ENCODE measurements at places on chromosomes 2 and 18.

DNA sequence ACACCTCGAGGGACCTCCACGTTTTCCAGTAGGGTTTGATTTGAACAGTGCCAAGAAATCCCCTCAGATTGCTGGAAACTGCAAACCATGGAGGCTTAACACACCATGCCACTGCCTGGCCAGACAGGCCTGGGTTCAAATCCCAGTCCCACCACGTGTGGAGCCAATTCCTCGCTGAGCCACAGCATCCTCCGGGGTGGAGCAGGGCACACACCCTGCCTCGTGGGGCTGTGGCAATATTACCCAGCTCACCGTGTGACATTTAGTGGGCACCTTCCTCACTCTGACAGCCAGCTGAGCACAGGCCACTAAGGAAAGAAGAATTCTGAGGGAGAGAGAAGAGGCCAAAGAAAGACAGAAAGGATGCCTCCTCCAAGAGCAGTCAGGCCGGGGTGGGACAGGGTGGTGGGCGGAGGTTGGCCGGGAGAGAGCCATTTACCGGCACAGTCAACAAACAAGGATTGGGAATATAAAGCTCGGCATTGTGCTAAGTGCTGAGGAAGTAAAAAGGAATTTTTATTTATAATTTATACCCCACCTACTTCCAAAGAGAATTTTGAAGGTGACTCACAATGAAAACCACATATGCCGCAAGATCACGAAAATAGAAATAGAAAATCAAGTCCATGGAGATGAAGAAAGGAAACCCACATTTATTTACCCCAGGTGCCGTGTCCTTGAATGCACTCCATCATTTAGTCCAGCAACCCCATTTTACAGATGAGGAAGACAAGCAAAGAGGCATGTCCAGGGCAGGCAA lies 111.5 kb downstream of the MCFD2 start:
- no peak for DNase-seq

DNA sequence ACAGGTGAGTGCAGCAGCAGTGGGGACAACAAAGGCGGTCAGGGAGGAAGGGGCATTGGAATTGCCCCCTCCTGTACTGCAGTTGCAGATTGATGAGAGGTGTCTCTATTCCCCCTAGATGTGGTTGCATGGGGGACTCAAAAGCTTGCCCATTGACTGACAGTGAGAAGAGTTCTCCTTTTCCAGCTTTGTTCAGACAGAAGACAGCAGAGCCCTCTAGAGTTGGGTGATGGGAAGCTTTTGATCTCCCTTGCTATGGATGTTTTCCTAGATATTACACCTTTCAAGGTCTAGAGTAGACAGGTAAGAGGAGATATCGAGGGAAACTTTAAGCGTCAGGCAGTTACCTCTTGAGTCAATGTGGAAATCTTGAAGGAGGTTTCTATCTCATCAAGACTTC lies 2.9 kb downstream of the PROKR1 start:
- no peak for DNase-seq

DNA sequence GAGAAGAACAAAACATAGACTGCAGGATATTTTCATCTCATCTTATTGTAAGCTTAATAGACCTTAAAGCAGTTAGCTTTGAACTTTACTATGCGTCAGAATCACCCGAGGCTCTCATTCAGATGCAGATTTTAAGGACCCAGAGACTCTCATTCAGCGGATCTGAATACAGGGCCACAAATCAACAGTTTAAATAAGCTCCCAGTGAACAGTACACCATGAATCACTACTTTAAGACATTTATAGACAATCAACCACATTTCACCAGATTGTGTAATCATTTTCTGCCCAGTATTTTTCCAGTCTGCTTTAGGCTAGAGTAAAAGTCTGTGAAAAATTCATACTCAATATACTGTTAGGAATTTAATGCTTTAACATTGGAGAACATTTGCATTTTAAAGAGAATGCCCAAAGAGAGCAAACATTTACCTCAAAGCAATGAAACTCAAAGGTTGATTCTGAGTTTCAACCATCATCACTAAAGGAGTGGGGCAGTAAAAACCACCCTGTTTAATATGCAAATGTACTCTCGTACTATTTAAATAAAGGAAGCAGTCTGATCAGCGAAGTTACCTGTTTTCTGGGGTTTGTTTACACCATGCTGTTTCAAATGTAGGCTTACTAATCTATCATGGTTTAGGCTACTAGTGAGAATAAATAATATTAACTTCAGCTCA lies 11.0 kb upstream of the ALPK2 start:
- no peak for DNase-seq

GRCh38 chr18:44733754-44734465 lies 53.2 kb downstream of the SETBP1 start:
- no peak for DNase-seq

GRCh38 chr2:191976436-191976835 lies 129.5 kb upstream of the CAVIN2 start:
- no peak for DNase-seq

DNA sequence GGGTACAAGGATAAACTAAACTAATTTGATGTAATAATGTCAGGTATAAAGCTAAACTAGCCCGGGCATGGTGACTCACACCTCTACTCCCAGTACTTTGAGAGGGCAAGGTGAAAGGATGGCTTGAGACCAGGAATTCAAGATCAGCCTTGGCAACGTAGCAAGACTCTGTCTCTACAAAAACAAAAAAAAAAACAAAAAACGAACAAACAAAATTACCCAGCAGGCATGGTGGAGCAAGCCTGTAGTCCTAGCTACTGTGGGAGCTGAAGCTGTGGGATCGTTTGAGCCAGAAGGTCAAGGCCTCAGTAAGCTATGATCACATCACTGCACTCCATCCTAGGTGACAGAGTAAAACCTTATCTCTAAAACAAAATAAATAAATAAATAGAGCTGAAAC lies 131.8 kb upstream of the KYNU start:
- DNase-seq = no peak

DNA sequence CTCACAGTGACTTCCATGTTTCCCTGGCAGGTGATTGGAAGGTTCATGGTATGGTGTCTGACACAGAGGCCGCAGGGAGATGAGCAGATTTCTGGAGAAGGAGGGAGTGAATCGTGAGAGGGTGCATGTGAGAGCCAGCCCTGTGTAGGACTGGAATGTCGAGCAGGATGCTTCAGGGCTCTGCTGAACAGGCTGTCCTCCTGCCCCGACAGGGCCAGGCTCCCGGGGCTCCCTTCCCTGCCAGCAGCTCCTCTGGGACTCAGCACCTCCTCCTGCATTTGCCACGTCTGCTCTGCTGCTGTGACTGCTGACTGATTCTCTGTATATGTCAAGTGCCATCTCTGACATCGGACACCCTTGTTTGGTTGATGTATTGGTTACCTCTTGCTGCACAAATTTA lies 38.5 kb upstream of the INHBB start:
- no peak for DNase-seq

- no peak for DNase-seq
Observed at GRCh38 chr2:231127936-231128335, 3.1 kb upstream of the HTR2B start.

DNA sequence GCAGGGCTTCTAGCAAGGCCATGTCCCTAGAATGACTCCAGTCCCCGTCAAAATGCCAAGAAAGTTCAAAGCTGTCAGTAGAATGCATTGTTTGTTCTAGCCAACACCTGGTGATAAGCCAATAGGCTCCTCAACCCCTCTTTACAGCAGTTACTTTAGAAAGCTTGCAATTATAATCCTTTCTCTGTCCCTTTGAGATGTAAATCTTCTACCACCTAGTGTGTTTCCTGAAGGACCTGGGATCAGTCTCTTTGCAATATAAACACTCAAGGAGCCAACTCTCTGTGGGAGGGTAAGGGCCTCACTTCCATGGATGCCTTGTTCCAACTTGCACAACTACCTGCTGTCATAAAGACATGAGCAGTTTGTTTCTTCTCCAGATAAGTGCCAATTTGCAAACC lies 301.8 kb downstream of the NBAS start:
- no peak for DNase-seq

GRCh38 chr2:74764429-74765272 lies 69.3 kb upstream of the HK2 start:
- DNase-seq = no peak

- DNase-seq = no peak
Observed at GRCh38 chr2:101725515-101726192, 28.1 kb downstream of the MAP4K4 start.

GRCh38 chr18:43414006-43414405 lies 136.7 kb upstream of the SYT4 start:
- no peak for DNase-seq

DNA sequence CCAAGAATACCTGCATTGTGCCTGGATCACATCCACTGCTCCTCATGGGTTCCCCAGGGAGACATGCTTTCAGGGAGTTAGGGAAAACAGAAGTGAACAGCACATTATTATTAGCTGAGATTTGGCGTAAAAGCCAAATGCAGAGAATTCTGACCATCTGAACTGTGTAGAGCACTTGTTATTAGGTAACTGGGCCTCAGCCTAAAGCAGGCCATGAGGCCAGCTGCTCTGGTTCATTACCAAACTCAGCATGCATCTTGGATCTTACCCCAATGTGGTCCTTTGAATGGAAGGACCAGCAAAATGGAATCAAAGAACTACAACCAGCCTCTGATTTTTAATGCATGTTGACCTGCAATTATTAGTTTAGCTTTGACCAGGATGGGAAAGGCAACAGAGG lies 322.3 kb downstream of the KCNS3 start:
- DNase-seq = no peak

GRCh38 chr2:182446087-182446486 lies 19.3 kb upstream of the PDE1A start:
- no peak for DNase-seq

DNA sequence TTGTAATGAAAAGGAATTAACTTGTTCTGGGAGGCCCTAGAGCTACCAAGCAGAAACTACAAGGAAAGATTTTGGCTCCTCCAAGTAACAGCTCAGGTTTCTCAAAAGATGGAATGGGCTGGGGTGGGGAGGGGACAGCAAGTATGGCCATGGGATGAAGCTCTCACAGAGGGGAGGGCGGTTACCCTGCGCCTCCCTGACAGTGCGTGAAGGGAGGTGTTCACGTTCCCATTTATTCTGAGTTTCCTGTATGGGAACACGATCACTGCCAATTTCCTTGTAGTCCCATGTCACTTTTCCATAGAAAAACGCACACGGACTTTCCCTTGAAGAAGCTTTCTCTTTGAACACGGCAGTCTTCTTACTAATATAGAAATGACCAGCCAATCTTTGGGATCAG lies 17.0 kb downstream of the CDC42EP3 start:
- no peak for DNase-seq

DNA sequence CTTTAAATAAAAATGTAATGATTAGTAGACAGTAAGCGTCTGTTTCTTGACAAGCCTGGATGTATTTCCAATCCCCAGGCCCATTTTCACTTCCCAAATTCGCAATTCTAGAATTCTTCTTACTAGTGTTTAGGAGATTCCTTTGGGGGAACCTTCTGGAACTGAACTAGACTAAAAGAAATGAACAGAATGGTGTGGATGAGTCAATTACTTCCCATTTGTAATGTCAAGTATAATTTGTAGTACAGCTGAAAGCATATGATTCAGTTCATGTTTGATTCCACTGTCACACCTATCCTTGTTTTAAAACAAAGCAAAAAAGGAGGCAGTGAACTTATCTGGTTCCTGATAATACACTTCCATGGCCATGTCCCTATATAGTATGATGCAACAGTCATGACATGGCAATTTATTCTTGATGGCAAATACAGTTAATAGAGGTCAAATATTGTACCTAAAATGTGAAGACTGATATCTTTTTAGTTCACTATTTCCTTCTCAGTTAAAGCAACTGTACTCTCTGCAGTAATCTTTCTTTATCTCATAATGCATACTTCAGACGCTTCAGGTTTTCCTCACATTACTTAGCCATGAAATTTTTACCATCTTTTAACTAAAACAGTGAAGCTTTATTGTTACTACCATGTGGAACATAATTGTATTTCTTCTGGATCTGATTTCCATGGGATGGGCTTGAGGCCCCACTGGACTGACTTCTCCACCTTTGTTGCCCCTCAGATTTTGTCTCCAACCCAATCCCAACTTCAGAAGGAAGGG lies 2.0 kb downstream of the IDH1 start:
- no peak for DNase-seq

GRCh38 chr2:190964170-190964795 lies 49.7 kb downstream of the STAT1 start:
- DNase-seq = no peak

GRCh38 chr2:86596118-86596517 lies 27.5 kb downstream of the RNF103 start:
- DNase-seq = no peak

DNA sequence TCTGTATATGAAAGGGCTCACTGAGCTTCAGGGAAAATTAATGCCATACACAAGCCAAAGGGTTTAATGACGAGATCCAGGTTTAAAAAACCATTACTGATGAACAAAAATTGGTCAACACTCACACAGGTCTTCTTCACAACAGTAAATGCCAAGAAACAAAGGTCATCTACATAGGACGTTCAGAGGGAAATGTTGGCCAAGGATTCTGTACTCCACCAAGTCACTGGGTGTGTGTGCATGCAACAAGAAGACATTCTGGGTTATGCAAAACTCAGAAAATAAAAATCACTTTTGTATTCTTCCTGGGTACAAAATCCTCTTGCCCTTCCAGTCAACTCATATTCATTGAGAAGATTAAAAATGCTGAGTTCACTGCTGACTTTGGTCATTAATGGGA lies 78.3 kb downstream of the ACTR2 start:
- DNase-seq = no peak

DNA sequence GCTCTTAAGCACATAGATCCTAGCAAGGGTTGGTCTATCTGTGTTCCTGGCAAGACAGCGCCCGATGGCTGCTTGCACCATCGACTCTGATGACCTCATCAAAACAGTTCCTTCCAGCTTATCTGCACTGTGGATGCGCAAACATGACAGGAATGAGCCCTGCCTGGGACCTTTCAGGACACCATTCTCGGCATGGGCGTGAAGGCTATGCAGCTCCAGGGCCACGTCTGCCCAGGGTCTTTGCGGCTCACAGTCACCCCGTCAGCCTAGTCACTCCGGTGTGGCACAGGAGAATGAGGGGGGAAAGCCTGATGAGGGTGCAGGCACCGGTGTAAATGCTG lies 147.8 kb upstream of the TWIST2 start:
- DNase-seq = no peak

DNA sequence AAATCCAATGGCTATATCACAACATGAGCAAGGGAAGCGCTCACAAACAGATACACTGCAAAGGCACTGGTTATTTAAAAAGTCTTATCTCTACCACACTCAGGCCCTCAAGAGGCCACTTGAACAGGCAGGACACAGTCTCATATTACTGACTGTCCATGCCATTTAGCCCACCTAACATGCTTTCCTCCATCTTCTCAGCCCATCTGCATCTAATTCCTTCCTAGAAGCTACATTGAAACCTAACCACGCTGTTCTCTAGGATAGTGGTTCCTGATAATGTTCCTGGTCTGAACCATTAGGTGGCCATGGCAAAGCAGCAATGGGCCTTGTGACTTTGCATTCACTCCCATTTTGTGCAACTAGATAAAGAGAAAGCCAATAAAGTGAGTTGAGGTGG lies 22.5 kb upstream of the NEB start:
- DNase-seq = no peak

Measured in activated gamma-delta T cell treated with Interleukin-2 at 50 U/mL for 16 hours (primary cell).